ENCODE measurements at places on chromosomes 11 and 22. TPM values are rescaled to one million over a fixed set of nuclear protein-coding genes. Genes with fewer than 3 reads are reported as not detected.

E2F8 gene
- 9.8 TPM for polyA plus RNA-seq

CD3G gene
- polyA plus RNA-seq, result 0.52 TPM

PGA5 gene
- 0.46 TPM for polyA plus RNA-seq

MTFP1 gene
- 15.6 TPM for polyA plus RNA-seq

PRG3 gene
- polyA plus RNA-seq, result 0.52 TPM

NLRP14 gene
- polyA plus RNA-seq, result 0.56 TPM

SH3BP1 gene
- polyA plus RNA-seq, result 19.5 TPM

AGBL2 gene
- polyA plus RNA-seq, result 6.1 TPM

GRCh38 chr11:45158210-45158731 is 11.8 kb downstream of the PRDM11 start:
- DNase-seq, result peak; percentile 70

GRCh38 chr11:2699185-2699530 is 636 bp downstream of the KCNQ1OT1 start:
- no peak for DNase-seq

GRCh38 chr11:57646799-57647303 is 2.9 kb downstream of the YPEL4 start:
- DNase-seq, result no peak

DNA sequence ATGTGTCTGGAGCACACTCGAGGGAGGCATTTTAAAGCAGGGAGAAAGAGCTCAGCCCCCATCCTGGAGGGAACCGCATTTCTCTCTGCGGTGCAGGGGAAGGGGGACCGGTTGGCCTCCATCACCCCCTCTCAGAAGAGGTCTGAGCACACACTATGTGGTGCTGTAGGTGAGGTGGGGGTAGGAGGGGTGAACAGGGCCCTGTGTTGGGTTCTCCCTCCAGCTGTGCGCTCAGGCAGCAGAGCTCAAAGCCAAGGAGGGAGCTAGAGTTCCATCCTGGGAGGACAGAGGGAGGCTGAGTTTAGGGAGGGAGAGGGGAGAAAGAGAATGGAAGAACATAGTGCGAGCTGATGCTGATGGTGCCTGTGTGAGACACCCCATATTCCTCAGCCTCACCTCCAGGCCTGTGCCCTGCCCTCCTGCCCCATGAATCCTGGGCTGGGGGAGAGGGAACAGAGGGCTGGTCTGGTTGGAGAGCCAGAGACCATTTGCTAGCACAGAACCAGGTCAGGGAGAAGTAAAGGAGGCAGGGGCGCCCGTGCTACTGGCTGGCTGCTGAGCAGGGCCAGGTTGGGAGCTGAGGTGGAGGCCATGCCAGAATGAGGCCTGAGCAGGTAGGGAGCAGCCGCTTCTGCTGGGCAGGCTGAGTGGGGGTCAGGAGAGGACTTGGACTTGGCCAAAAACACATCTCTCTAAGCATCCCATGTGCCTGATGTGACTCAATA is 43.7 kb downstream of the ALX4 start:
- no peak for DNase-seq

DNA sequence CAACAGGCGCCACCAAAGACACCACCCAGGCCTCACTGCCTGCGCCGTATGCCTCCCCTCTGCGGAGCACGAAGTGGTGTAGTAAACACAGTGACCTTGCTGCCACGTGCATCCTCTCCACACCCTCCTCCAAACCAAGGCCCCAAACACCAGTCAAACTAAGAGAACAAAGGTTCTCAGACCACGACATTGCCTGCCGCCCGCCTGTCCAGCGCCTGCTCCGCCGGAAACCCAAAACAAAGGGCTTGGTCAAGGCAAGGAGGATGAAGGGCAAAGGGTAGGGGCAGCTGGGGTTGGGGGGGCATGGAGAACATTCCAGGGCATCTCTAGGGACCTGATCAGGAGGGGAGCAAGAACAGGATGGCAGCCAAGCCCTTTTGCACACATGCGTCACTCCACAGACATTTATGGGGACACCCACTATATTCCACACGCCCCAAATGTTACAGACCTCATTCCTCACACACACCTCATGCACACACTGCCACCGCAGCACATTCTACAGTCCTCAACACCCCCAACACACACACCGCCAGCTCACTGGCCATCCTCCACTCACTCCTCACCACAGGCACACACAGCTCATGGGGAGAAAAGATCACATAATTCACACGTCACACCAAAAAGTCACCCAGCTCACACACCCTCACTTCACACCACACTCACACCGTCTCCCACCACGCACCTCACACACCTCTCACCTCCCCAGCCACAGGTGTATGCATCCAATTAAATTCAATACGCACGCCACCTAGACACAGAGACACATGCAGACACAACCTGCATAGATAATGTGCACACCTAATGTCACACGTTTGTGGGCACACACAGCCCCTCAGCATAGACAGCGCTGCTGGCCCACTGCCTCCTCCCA is 34.5 kb downstream of the PDE2A start:
- DNase-seq, result no peak

GRCh38 chr22:45010532-45010900 is 711 bp upstream of the PHF21B start:
- no peak for DNase-seq

- no peak for DNase-seq
These were observed 11.6 kb downstream of the CD59 start for GRCh38 chr11:33724644-33725035.

DNA sequence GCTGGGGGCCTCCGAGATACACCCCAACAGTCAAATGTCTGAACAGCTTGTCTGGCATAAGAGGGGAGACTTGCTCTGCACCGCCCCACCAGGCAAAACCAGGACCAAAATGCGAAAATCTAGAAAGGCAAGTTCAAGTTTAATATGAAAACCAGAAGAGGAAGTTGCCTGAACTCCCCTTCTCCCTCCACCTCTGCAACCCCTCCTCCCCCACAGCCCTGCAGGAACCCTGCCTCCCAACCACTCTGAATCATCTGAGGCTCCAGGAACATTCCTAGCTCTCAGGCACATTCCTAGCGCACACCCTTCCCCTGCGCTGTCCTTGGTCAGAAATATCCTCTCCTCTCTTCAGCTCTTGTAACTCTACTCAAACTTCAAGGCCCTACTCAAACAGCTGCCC is 36.7 kb downstream of the ISX start:
- peak; percentile 29 for DNase-seq

DNA sequence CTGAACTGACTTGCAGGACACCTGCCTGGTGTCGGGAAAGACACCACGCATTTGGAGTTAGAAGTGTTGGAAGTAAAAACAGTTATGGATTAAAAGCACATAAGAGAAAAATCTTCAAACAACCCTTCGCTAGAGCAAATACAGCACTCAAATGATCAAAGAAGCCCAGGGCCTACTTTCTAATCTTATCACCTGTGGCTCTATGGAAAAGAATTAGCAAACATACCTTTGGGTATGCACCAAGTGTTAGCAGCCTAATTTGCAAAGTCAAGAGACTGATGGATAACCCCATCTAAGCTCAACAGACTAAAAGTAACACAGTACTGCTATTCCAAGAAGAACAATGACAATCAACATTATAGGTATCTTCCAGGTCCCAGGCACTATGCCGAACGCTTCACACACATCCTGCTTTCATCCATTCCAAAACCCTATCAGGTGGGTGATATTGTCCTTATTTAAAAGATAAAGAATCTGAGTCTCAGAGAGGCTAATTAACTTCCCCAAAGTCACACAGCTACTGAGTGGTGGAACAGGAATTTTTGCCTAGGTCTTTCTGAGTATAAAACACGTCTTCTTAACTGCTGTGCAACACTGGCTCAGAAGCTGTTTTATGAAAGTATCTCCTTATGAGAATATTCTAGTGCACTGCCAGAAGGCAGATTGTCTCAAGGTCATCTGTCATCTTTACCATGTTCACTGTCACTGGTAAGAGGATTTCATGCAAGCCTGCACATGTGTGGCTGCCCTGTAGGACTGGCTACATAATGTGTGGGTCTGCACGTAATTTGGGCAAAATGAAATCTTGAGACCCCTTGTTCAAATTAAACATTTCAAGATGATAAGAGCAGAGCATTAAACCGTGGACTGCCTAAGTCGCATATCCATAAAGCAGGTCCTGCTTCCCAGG is 16.4 kb downstream of the SLC1A2 start:
- DNase-seq, result no peak

DNA sequence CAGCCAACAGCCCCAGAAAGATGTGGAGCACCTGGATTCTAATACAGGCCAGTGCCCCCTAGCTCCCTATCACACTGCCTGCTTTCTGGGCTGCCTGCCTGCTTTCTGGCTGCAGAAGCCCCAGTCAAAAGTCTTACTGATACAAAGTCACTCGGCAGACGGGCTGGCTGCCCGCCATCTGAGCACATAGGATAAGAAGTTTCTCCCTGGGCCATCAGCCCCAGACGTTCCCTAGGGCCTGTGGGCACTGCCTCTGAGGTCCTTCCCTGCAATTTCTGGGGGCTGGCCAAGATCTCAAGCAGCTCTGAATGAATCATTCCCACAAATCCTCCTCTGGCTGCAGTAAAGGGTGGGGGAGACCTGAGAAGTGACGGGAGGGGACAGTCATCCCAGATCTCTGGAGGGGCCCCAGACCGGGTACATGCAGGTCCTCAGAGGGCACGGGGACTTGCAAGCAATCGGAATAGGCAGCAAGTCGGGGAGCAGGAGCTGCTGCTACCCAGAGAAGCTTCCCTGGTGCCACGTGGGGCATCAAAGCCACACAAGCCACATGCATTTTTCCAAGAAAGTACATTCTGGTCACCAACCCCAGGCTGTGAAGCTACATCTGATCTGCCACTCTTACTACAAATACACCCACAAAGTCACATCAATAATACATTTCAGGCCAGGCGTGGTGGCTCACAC is 4.7 kb downstream of the TPST2 start:
- no peak for DNase-seq

DNA sequence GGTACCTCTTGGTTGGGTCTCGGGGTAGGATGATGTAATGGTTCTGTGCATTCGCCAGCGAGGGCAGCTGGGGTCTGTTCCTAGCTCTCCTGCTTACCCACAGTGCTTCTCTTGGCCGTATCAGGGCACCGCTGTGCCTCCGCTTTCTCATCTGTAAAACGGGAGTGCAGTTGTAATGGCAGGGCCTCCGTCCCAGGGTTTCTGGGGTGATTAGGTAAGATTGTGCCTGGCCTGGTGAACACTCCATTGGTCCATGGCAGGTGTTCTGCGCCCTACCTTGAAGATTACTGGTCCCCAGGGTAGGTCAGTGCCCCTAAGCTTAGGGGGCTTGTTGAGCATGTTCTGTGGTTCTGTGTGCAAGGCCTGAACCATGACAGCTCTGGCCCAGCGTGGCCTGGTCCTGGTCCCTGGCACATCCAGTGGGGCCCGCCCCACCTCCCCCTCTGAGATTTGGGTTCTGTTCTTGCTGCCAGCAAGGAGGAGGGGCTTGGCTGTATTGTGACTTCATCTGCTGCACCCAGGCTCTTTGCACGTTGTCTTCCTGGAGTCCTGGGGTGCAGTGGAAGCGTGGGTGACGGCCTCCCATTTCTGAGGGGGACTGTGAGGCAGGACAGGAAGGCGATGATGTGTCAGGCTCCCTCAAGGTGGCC is 4.9 kb downstream of the MYRF start:
- no peak for DNase-seq

DNA sequence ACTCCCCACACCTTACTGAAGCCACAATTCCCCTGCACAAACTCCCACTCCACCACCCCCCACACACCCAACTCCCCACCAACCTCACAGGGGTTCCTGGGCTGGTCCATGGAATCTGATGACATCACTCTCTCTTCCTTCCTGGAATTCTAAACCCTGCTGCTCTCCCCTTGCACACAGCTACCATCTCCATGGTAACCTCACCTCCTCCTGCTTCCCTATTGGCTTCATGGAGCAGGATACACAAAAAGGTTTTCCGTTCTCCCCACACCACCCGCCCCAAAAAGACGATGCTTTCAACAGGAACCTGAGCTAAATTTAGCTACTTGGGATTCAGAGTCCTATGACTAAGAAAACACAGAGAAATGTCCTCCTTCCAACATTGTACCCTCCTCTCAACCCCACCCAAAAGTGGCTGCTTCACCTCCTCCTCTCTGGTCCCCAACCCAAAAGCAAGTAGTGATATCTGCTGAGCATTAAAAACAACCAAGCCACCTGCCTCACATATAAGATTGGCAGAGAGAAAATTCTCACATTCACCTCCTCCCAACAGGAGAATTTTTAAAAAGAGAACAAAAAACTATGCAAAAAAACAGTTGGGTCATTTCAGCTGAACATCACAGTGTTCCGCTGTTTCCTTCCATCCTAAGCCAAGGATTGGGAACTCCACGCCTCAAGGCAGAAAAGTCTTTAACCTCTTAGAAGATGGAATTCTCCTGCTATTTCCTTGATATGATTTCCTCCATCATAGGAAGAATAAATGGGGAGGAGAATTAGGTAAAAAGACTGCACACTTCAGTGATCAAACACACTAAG is 66.9 kb downstream of the RBFOX2 start:
- DNase-seq, result peak; percentile 86

GRCh38 chr22:24225044-24225601 is 19.8 kb downstream of the GGT5 start:
- no peak for DNase-seq

DNA sequence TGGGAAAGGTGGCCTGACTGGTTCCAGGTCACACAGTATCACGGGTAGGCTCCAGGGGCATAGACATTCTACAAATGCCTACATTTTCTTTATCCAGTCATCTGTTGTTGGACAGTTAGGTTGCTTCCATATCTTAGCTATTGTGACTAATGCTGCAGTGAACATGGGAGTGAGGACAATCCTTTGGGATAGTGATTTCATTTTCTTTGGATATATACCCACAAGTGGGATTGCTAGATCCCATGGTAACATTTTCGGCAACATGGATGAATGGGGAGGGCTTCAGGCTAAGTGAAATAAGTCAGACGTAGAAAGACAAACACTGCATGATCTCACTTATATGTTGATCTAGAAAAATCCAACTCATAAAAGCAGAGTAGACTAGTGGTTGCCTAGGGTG is 744.3 kb downstream of the NTM start:
- DNase-seq, result no peak

GRCh38 chr22:27388090-27388600 is 413.4 kb downstream of the MN1 start:
- no peak for DNase-seq

DNA sequence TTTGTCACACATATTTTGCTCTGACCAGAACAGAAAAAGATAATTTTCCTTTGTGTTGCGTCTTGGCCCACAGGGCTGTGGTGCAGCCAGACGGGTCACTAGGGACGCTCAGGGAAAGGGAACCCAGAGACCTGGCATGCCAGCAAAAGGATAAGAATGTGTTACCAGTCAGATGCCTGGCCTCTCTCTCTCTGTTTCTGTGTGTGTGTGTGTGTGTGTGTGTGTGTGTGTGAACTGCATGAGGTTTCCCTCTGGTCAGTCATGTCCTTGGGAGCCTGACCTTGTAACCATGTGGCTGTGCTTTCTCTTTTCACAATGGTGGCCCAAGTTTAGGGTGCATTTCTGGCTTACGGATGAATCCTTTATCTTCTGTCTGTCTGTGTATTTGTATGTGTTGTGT is 25.4 kb downstream of the CCKBR start:
- no peak for DNase-seq

Measured in renal pelvis (tissue), 12 donors.